HFF-Myc (cell line): ENCODE measurements at places on chromosomes 11 and 22.

DNA sequence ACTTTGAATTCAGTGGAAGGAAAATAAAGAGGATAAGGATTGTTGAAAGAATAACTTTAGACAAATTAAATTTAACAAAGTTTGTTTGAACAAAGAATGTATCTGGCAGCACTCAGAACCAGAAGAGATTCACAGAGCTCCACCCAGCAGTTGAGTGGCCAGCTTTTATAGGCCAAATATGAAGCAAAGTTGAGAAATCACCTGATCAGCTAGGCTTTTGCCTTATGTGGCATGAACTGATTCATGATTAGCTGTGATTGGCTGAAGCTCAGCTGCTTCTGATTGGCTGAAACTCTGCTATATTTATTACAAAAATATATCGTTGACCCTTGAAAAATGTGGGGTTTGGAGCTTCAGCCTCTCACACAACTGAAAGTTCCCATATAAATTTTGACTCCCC is 62.6 kb downstream of the PIWIL4 start:
- DNase-seq, result no peak

DNA sequence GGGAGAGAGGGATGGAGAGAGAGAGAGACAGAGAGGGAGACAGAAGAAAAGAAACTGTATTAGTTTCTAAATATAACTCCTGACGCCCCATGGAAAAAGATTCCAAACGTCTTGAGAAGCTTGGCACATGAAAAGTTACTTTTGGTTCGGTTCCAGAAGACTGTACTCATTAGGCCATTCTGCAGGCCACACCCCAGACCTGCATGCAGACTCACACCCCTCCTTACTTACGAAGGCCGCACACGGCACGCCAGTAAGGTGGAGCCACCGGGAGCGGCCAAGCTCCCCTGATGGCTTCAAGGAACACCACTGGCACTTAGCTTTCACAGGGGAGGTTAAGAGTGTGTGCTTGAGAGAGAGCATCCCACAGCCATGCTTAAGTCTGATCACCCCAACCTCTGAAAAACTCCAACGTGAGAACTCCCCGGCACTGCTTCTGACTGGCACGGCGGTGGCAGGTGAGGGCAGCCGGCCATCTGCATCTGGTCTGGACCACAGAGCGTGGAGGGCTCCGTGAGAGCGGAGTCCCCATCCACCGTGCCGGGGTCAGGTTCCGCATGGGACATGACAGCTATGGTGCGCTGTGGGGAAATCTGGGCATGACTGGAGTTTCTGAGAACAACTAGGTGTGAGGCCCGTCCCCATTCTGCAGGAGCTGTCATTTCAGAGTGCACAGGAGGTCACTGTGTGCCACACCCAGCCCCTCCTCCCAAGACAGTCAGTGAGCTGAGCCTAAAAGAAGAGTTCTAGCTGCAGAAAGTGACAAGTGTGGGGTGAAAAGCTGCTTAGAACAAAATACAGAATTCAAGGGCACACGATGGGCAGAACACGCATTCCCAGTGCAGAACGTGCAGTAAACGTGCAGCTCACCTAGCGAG is 62.4 kb downstream of the MYH9 start:
- DNase-seq, result no peak

GRCh38 chr11:92632495-92632894 is 337.0 kb upstream of the MTNR1B start:
- DNase-seq, result no peak

GRCh38 chr11:72239313-72239848 is 4.6 kb downstream of the PHOX2A start:
- DNase-seq, result peak; percentile 20
